ENCODE measurements at places on chromosomes 3 and 15. TPM values are rescaled to one million over a fixed set of nuclear protein-coding genes. Genes with fewer than 3 reads are reported as not detected.
A peak's percentile ranks its signal among the peaks of the same experiment; 100 is the strongest.

Gene CLDN16
- total RNA-seq = not detected

Gene ACY1
- total RNA-seq = 26.4 TPM

Gene MAP3K13
- 47.9 TPM for total RNA-seq

Gene TMEM202
- not detected for total RNA-seq

Gene TMEM212
- total RNA-seq = not detected

Gene GOLGA8G
- 0.12 TPM for total RNA-seq

DNA sequence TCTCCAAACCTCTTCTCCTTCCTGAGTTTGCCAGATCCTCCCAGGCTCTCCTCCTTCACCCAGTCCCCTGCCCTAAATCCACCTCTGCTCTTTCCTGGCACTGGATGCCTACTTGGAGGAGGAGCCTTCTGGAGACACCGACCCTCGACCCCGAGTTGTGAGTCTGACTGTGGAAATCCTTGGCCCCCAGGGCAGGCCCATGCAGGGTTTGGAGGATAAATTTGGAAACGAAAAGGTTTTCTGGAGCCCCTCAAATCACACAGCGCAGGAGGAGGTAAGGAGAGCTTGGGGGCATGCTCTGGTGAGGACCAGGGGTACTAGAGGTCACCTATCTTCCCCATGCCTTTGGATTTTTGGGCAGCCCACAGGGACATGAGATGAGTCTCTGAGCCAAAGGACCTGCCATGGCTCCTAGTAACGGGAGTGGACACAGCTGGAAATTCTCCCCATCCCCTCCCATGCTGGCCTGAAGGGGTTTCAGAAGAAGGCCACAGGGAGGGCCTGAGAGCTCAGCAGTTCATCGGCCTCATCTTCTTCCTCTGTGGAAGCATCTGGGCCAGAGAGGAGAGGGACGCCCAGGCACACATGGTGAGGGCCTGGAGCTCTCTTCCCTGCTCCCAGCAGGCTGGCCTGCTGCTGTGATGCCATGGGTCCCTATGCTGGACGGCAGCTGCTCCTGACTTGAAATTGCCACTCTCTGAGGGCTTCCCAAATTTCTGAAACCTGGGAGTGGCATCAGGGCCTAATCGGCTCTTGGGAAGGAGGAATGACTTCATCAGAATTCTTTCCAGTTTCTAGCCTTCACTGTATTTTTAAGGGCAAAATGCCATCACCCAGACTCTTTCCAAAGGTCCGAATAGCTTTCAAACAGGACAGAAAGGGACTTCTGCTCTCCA is 68.6 kb upstream of the ITGA11 start:
- DNase-seq = no peak

DNA sequence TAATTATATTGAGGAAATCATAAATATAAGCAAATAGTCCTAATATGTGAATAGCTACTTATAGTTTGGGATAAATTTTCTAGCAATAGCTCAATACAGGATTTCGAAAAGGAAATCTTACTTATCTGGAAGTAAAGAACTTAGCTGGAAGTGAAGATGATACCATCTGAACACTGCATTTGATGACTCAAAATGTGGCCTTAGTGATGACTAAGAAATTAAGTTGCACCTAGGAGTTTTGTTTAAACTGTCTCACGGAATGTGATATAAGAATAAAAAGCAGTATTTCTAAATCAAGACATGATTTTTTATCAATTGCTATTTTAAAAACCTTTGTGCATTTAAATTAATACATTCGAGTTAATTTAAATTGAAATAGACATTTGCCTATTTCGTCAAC is 91.2 kb downstream of the EOMES start:
- DNase-seq = peak; percentile 66

- DNase-seq = no peak
These were observed 64.4 kb downstream of the TRIM71 start for GRCh38 chr3:32882189-32882588.

DNA sequence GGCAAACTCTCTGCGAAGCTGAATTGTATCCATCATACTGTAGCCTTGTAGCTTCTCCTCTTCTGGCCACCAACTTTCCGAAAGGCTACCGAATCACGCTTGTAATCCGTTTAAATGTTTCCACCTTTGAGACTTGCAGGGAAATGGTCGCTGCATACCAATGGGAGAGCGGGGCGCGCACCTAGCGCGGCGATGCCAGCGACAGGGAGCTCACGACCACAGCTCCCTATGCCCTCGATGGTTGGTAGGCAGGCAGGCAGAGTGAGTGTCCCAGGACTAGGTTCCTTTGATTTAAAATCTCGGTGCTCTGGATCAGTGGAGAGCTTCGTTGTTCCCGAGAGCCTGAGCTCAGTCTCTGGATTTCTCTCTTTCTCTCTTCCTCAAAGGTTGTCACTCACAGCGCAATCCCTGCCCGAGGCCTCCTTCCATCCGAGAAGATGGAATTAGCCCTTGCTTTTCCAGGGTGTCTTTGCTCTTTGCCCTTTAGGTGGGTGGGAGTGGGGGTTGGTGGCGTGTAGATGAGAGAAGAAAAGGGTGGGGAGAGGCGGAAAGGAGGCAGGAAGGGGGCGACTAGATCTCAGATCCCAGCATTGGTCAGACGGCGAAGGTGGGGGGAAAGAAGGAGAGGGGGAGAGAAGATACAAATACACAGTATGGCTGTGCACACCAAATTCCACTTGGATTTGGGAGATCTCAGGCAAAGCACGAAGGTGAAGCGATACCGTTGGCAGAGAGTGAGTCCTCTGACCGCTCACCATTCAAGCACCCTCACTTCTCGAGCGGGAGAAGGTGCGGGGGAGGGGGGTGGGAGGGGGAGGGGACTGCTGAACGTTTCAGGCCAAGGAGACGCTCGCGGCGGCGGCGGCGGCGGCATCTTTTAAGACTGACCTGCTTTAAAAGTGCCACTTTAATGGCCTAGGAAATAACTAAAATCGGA is at the start of gene SLITRK3:
Gene SLITRK3 (minus strand): TSS at position 745 of the 937 bp plus-strand sequence. CDS start 5,554 bp downstream, outside the sequence.
- no peak for DNase-seq

GRCh38 chr3:54634122-54634469 is 293.8 kb downstream of the LRTM1 start:
- DNase-seq = no peak

GRCh38 chr3:71991046-71991445 is 206.1 kb upstream of the PROK2 start:
- no peak for DNase-seq

DNA sequence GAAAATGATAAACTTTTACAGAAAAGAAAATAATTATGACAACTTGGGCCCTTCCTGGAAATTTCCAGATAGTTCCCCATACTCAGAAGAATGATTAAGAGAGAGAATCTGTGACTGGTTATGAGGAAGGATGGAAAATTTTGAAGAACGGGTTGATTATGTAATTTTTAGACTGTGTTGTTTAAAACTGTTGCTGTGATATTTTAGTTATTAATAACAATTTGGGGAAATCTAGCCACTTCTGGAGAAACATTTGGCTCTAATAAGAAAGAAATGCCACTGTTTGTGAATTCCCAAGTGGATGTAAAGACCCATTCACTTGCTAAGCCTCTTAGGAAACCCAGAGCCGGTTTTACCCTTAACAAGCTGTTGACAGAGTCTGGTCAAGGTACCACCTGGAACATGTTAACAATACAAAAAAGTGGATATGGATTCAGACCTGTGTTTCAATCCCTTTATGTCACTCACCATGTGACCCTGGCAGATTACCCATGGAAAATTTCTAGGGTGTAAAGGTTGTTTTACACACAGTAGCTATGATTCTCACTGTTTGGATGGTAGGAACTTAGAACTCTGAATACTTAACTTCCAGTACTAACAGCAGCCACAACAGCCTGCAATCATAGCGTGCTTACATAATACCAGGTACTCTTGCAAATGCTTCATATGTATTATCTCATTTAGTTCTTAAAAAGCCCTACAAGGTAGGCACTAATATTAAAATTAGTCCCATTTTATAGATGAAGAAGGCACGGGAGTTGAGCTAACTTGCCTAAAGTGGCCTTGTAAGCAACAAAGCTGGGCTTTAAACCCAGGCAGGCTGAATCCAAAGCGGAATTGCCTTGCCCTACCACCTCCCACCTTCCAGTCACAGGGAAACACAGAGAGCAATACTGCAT is 32.0 kb downstream of the ZBTB38 start:
- DNase-seq = no peak

GRCh38 chr3:172371544-172371943 is 76.7 kb downstream of the GHSR start:
- no peak for DNase-seq

- peak; percentile 41 for DNase-seq
These were observed 156.1 kb downstream of the STAG1 start for GRCh38 chr3:136595913-136596697.

- peak; percentile 14 for DNase-seq
These were observed 53.2 kb downstream of the LHFPL4 start for GRCh38 chr3:9500108-9501050.

DNA sequence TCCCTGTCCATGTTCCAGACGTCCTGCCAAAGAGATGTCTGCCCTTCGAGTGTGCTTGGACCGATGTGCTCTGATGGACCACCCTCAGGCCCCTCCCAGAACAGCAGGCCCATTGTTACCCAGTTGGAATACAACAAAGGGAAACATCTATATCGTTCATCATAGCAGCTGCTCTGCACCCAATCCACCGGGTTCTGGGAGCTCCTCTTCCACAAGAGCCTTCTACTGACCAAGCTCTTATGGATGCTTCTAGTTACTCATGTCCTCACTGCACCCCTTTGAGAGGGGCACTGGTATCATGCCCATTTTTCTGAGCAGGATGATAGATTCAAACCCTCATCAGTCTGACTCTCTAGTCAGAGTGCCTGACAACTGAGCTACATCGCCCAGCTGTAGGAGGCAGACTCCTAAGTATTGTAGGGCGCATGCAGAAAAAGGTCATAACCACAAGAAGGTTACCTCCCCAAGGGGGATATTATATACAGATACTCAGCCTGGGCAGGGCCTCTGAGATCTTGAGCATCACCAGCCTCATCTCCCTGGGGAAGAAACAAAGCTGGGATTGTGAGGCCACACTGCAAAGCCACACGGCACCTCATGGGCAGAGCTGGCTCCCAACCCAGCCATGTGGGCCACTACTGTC is at the start of gene SSUH2:
Gene SSUH2 (minus strand): TSS at position 51 of the 643 bp plus-strand sequence. CDS start 40 bp downstream, at position 11.
- DNase-seq = no peak

DNA sequence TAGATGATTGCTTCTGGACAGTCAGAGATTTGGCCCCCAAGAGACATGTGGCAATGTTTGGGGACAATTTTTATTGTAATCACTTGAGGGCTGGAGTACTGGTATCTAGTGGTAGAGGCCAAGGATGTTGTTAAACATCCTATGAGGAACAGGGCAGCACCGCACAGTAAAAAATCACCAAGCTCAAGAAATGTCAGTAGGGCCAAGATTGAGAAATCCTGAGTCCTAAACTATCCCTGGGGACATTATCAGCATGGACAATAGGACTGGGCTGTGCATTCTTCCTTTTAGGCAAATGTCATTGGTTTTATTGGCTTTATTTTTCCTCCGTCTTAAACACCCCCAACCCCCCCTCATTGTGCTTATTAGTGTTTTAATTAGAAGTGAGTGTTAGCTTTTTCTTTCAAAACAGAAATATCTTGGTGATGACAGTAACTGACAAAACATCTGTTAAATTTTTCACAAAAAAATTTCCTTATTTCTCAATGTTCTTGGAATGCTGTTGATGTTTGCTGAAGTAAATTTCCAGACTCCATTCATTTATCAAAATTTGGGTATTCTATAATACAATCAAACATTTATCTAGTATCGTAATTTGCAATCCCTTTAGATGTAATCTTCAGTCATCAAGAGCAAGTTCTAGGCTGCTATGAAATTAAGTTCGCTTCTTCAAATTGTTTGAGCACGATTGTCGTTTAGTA is 944.4 kb downstream of the VGLL3 start:
- DNase-seq = no peak

DNA sequence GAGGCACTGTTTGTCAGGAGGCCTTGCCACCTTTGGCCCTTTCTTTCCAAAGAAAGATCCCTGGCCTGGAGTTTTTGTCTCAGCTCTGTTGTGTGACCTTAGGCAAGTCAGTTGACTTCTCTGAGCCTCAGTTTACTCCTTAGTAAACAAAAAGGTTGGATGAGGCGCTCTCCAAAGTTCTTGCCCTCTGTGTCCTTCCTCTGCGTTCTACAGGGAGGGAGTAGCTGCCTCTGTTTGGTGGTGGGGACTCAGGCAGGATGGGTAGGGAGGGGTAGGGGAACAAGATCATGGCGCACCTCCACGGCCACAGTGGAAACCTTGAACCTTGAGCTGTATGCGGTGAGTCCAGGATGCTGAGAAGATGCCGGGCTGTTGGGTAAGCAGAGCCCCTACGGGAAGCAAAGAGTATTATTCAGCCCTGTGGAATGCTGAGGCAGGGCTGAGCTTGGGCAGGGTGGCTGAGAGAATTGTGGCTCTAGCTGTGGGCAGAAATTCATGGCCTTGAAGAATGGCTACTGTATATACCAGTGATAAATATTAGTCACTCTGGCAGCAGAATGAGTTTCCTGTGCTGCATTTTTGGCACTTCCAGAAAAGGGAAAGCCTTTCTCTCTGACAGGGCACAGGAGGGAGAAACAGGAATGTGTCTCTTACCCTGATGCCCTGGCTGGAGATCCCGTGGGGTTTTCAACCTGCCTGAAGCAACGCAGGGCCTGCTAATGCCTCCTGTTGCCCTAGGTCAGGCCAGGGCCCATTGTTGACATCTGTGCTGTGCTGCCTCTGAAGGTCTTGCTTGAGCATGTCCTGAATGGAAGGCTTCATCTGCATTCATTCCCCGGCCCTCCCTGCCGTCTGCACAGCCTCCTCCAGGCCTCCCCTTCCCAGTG is 39.9 kb downstream of the SMAD3 start:
- DNase-seq = peak; percentile 99

DNA sequence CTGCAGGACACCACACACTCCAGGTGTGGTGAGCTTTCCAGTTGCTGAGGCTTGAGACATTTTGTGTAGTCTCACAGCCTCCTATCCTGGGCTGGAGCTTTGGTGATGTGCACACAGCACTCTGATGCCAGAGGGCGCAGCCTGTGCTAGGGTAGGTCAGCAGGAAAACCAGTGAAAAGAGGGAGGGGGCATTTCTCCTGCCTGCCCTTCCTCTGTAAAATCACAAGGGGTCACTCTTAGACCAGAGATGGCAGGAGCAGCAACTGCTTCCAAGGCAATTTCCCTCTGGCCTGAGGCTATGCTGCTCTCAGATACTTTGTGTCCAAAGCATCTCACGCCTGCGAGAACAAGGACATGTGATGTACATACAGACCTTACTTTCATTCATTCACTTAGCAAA is 16.5 kb upstream of the MUSTN1 start:
- DNase-seq = peak; percentile 42

DNA sequence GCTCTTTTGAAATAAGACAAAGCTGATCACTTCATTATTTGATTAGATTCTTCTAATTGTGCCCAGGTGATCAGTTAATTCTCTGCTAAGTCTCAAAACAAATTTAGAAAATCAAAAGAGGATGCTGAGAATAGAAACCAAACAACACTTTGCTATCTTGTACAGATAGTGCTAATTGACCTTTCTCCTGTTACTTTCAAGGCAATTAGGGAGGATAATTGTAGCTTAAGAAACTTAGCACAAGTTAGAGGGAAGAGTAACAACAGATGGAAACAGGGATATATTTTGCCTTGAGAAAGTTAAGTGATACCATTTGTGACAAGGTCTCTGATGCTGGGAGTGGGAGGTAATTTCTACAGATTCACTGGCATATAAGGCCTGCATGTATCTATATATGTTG is 344.8 kb upstream of the GRM7 start:
- DNase-seq = no peak

- no peak for DNase-seq
These were observed 170.6 kb upstream of the CHRM5 start for GRCh38 chr15:33797651-33798050.
